ENCODE measurements at places on chromosomes 4 and X.

GRCh38 chrX:71910643-71910985 is at the start of gene NHSL2:
TSS of gene NHSL2 (plus strand) at chrX:71910845.
- DNase-seq, result no peak

DNA sequence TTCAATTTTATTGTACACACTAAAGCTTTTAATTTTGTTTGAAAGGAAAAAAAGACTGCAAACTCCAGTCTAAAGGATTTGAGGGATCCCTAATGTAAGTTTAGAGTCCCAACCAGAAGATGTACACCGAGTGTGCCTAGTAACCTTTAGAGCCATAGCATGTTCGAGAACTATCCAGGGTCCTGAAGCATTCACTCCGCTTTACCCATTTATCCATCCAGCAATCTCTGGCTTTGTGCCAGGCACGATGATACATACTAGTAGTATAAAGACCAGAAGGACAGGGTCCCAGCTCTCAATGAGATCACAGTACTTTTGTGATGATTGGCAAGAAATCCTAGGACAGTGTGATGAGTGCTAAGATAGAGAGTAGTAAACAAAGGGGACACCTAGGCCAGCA is 168.7 kb downstream of the STK32B start:
- DNase-seq, result no peak

DNA sequence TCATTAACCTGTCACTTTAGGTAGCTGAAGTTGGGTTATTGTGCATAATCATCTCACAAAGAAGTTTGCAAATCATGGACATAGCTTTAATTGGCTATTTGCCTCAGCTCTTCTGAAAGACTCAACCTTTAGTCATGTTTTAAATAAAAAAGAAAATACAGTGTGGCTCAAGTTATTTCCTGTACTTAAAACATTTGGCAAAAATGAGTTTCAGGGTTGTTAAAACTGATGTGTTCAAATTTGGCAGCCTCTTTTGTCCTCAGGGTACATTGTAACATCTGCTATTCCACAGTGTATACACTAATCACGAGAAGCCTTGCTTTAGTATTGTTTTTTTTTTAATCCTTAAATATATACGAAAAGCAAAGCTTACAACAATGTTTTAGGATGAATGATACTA is 31.5 kb upstream of the HPGD start:
- no peak for DNase-seq

DNA sequence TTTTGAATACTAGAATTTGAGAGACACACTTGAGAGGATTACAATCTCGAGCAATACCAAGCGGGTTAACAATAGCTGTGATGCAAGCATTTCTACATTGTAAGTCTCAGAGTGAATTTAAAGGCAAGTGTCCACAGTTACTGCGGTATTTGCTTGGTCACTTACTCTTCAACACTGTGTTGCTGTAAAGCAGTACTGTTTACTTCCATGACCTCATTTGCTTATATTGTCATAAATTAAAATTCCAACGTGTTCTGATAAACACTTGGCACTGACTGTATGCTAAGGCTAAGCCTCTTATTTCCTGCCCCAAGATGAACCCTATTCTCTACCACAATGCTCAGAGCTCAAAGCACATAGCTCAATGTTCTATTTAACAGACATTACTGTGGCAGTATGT is 11.1 kb downstream of the EXOC1L start:
- no peak for DNase-seq

DNA sequence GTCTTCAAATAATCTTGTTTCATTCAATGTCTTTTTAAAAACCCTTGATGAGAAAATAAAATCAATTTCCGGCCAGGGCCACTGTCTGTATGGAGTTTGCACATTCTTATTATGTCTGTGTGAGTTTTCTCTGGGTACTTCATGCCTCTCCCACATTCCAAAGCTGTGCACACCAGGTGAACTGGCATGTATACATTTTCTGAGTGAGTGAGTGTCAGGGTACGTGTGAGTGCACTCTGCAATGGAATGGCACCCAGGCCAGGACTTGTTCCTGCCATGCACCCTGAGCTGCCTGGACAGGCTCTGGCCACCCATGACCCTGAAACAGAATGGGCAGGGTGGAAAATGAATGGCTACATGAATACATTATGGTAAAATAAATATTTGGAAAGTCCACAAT is 61.3 kb downstream of the UBE2NL start:
- no peak for DNase-seq

GRCh38 chr4:34293459-34293858 is 1950.9 kb downstream of the ARAP2 start:
- no peak for DNase-seq

DNA sequence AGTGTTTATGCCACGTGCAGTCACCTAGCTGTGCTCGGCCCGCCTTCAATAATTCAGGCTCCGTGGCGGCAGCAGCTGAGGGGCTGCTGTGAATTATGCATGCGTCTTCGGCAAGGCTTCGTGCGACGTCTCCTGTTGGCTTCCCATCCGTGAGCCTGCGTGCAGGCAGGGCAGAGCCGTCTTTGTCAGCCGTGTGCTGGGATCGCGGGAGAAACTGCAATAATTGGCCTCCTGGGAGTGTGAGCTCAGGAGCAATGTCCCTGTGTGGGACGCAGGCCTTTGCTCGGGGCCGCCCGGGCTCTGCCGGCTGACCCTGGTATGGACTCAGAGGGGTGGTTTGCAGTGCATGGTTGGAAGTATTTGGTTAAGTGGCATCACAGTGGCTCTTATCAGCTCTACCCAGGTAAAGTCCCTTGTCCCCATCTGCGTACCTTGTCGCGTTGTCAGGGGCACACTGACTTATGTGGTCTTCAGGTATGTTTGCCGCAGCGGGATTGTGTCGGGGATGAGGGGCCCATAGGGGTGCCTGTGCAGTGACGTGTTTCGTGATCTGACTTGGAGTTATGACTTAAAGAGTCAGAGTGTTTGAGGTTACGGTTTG is 34.5 kb upstream of the HGFAC start:
- no peak for DNase-seq

DNA sequence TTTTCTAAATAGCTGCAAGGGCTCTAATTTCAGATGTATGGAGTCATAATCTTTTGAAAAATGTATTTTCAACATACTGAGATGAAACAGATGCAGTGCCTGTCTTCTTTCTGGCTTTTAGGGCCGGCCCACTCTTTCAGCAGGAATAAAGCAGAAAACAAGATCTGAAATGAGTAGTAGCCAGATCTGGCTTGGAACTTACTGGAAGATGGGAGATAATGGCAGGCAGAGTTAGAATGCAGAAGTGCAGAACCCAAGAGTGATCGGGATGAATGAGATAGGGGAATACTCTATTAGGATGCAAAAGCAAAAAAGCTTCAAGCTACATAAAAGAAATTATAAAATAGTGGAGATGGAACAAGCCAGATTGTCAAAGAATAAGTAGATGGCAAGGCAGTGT is 1.4 kb upstream of the FAM120C start:
- no peak for DNase-seq

- DNase-seq, result no peak
Measured at GRCh38 chr4:142493255-142494110, 352.6 kb downstream of the INPP4B start.

DNA sequence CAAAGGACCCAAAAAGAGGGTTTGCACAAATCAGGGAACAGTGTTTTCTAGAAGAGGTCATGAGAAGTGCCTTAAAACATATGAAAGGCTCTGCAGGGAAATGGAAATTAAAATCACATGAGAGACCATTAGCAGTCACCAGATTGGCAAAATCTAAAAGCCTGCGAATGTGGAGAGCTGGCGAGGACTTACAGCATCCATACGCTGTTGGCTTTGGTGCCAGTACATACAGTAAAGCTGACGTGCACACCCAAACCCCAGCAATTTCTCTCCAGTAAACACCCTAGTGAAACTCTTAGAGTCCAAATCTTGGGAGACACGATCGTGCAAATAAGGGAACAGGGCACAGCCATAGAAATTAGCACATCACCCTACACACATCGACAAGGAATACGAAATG is 25.4 kb upstream of the PPP2R2C start:
- DNase-seq, result no peak

DNA sequence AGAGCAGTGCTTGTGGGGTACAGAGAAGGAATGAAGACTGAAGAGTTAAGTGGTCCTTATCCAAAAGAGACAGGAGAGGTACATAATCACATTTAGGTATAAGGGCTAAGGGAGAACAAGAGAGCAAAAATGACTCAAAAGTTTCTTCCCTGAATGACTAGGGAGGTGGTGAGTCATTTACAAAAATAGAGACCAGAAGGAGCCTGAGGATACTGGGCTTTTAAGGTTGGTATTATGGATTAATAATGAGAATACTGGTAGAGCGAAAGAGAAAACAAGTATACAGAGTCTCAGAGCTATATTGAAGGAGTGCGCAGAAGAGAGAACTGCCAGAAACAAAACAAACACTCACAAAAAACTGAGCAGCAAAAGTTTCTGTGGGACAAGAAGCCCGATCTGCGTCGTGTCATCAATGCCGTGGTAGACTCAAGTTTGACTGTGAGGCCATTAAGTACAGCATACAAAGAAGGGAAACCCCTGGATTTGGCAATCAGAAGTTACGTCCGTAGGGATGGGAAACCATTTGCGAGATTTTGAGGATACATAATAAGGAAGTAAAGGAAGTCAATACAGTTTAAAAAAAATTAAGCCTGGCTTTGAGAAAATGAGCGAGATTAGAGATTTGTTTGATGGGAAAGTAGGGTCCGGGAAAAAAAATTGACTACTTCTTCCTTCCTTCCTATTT is 129.1 kb upstream of the STIM2 start:
- no peak for DNase-seq

DNA sequence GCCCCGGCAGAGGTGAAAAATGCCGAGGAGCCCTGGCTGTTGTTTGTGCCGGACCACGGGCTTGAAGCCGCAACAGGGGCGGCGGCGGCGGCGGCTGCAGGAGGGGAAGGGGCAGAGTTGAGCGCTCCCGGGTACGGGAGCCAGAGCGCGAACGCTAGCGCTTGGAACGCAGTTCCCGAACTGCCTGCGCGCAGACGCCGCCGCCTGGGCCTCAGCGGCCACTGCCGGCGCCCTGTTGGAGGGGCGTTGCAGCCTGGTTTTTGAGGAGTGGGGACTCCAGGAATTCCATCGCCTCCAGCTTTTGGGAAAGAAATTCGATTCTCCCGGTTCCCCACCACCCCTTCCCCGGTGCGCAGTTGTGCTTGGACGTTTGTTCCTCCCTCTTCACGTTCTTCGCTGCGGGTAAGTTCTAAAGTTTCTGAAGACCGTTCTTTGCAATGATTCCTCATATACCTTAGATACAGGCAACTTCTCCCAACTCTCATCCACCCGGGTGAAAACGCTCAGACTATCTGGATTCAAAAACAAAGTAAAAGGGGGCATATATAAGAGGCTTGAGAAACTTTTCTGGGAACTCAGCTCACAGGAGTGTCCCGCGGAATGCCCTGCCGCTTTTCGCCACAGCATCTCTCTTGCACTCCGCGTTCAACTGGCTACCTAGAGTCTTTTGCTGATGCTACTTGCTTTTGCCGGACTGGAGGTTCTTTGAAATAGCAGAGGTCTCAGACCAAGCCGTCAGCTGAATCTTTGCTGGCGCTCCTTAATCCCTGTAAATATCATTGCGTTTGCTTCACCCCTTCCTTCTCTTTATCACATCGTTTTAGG is 1.0 kb downstream of the FAT4 start:
- DNase-seq, result no peak

- DNase-seq, result no peak
Measured at GRCh38 chr4:16694884-16695276, 203.6 kb downstream of the LDB2 start.

DNA sequence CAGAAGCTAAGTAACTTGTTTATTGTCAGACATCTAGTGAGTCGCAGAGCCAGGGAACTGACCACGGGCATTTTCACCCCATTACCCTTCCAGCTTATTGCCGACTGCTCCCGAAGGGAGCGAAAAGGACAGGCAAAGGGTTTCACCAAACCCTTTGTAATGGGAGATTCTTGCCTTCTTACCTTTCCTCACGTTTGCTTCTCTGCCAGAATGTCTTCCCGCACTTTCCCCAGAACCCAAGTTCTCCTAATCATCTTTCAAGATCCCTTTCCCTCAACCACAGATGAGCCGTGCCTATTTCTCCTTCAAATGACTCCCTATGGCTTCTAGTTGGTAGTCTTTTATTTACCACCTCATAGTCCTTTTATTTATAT is 520 bp upstream of the SRP72 start:
- DNase-seq, result no peak

GRCh38 chrX:49659771-49660170 is 36.0 kb downstream of the PAGE1 start:
- DNase-seq, result no peak
